ENCODE measurements at places on chromosomes 3 and 15. TPM values are rescaled to one million over a fixed set of nuclear protein-coding genes. Genes with fewer than 3 reads are reported as not detected.

DNA sequence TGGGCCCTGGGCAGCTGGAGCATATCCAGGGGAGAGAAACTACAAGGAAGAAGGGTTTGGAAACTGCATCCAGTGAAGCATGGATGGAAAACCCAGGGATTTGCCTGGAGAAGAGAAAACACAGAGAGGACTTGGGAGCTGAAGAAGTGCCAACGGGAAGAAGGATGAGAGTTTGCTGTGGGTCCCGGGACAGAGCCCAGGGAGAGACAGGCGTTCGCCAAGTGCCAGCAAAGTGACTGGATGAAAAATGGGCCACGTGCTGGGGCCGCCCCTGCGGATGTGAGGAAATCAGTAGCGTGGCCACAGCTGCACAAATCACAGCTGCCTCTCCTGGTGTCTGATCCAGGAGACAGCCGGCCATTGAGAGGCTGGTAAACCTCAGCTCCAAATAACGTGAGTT is 70.4 kb downstream of the HES1 start:
- no peak for DNase-seq

GRCh38 chr3:7841451-7841850 is 660.2 kb upstream of the LMCD1 start:
- DNase-seq: no peak

DNA sequence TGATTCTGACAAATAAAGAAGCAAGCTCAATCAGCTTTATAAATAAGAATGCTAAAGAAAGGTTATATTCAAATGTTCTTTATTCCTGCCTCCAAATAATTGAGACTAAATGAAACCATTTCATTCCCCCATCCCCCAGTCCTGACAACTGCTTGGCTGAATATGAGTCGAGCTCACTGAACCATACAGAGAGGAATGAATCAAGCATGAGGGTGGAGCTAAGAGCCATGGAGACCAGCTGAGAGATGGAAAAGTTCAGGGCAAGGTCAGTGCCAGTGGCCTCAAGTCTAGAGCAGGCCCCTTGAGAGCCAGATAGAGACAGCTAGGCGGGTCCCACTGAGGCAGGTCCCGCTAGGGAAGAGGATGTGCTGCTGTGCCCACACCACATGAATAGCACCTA is 188.7 kb upstream of the EIF1B start:
- no peak for DNase-seq

- DNase-seq: no peak
These were observed 1030.8 kb upstream of the CFAP20DC start for GRCh38 chr3:60080648-60081047.

GRCh38 chr3:35814531-35814930 is 175.2 kb downstream of the ARPP21 start:
- DNase-seq: no peak

DNA sequence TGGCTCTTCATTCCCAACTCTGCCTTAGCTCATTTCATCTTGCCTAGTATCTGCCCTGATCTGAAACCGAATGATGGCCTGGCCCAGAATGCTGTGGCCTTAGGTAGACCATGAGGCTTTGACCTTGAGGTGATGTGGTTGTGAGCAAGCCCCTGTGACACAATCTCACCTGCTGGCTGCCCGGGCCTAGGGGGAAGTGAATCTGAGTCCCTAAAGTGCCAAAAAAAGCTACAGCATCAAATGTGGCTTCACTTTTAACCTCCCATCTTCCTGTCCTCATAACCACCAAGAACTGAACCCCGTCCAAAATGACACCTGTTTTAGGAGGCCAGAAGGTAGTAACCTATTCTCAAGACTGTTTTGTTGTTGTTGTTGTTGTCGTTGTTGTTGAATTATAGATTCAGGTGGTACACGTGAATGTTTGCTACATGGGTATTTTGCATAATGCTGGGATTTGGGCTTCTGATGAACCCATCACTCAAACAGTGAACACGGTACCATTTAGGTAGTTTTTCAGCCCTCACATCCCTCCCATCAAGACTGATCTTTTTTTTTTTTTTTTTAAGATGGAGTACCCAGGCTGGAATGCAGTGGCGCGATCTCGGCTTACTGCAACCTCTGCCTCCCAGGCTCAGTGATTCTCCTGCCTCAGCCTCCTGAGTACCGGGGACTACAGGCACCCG is 54.6 kb downstream of the MCCC1 start:
- no peak for DNase-seq

DNA sequence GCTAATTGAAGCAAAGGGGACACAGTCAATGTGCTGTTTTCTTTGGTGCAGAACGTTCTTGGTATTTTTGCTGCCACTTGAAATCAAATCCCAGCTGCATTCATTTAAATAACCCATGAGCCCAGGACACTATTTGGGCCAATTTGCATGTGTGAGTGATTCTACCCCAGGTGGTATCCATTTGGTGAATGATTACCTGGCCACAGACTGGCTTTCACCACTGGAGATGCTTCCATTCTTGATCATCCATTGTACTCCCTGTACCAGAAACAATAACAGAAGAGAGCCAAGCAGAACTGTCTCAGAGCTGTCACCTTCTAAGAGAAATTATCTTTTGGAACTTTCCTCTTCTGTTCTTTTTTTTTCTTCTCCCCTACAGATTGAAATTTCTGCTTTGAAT is 139.7 kb upstream of the RARB start:
- no peak for DNase-seq

DNA sequence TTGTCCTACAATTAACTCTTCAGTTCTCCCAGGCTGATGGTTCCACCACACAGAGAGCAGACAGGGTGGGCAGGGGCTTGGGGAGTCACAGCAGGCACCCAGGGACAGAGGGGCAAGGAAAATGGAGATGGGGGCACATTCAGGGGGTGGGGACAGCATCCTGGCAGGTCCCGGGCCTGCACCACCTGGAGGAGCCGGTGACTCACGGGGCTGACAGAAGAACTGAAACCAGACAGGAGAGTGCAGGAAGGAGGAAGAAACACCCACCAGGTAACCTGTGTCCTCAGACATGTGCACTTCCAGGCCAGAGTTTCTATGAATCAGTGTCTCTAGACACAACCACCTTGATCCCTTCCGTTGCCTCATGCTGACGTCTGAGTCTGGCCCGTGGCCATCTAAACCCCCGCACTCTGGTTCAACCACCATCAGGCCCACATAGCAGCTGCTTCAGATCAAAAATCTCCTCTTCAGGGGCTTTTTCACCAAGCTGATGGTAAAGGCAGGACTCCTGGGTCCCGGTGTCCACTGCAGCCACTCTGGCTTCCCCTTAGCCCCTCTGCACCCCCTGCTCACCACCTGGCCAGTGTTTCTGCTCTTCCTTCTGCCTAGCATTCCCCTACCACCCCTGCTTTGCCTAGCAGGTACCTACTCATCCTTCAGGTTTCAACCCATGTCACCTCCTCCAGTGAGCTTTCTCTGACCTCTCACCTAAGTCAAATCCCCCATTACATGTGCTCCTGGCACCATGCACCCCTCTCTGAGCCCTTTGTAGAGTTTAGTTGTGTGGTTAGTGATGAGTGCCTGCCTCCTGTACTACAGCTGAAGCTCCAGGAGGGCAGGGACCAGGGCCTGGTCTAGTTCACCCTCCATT is 16.5 kb upstream of the CYP11A1 start:
- DNase-seq: no peak

DNA sequence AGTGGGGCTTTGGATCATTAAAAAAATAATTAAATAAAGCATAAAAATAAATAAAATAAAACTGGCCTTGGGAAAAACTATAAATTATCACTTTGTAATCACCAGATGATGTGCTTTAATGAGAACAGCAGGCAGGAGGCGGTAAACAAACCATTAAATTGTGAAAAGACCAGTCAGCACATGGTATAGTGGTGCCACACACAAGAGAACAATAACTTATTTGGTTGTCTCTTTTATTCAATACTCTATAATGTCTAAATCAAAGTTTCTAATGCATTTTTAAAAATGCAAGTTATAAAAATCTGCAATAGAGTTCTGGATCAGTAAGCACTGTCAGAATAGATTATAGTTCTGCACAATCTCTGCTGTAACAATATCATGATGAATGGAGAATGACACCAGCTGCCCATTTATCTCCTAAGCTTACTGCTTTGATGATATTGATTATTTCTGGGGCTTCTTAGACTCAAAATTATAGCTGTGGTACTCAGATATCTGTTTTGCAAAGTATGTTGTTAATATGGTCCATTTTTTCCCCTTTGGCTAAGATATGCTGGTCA is 259.3 kb downstream of the NAALADL2 start:
- DNase-seq: no peak

GRCh38 chr15:75775296-75776064 is 62.8 kb upstream of the CSPG4 start:
- no peak for DNase-seq

The MOBP gene
- not detected for total RNA-seq

The GOLGA6L7 gene
- not detected for total RNA-seq

Measured in endothelial cell (in vitro differentiated cells).